ENCODE measurements at places on chromosomes 11 and 22.

GRCh38 chr22:27531782-27532530 lies 269.6 kb downstream of the MN1 start:
- no peak for DNase-seq

DNA sequence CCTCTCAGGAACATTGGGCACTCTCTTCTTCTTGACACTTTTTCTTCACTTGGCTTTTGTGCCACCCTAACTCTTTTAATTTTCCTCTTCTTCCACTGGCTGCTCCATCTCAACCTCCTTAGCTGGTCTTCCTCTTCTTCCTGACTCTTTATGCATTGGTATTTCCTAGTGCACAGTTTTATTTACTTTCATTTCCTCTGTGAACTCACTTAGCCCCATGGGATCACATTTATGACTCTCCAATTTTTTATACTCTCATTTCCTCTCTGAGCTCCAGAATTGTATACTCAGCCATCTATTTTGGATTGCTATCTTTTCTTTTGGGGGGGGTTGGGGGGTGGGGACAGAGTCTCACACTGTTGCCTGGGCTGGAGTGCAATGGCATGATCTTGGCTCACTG lies 38.5 kb upstream of the LARGE1 start:
- no peak for DNase-seq

DNA sequence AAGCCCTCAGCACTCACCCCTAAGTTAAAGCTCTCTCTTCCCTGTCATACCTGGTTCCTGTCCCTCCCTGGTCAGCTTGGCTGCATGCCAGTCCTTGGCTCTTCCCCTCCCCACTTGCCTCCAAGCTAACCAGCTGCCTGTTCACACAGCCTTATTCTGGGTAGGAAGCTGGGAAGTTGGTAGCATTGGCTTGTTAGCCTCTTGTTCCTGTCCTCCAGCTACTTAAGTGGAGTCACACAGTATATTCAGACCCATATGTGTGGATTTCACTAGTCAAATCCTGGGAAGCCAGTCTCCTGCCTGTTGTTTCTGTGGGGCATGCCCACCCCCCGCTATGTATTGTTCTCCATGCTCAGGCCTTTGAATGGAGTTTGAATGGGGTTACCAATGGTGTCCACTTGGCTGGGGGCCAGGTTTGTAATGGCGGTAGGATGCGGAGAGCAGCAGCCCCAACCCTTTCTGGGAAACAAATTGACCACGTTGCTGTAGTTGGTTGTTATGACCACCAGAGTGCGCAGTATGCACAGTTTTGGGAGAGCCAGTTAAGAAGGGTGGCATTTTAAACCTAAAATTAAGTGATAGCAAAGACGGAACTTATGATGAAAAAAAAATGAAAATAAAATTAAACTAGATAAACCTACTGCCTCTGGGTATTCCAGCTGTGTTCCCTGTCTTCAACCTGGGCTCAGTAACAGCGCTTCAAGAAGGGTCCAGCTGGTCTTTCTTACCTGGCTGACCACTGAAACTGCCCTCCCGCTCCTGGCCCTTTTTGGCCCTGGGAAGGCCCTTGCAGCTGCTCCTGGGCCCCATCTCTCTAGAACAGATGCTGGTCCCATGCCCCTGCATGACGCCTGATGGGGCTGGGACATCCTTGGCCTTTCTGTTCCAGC lies 10.7 kb upstream of the RPS3 start:
- peak; percentile 89 for DNase-seq

DNA sequence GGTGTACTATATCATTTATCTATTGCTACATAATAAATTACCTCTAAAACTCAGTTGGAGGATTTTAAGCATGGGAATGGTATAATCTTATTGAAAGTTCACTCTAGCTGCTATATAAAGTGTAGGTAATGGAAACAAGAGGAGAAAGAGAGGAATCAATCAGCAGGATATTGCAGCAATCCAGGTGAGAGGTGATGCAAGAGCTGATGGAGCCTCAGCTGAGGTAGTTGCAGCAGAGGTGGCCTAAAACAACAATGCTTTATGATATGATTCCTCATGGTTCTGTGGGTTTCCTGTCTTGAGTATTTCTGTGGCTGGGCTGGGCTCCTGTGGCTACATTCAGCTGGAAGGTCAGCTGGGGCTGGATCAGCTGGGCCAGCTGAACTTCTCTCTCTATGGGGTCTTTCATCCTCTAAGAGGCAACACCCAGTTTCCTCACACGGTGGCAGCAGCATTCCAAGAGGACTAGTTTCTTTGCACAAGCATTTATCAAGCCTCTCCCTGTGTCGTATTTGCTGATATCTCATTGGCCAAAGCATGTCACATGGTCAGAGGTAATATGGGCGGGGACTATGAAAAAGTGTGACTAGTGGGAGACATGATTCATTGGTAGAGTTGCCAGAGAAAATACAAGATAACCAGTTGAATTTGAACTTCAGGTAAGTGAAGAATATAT lies 135.4 kb upstream of the LARGE1 start:
- no peak for DNase-seq

DNA sequence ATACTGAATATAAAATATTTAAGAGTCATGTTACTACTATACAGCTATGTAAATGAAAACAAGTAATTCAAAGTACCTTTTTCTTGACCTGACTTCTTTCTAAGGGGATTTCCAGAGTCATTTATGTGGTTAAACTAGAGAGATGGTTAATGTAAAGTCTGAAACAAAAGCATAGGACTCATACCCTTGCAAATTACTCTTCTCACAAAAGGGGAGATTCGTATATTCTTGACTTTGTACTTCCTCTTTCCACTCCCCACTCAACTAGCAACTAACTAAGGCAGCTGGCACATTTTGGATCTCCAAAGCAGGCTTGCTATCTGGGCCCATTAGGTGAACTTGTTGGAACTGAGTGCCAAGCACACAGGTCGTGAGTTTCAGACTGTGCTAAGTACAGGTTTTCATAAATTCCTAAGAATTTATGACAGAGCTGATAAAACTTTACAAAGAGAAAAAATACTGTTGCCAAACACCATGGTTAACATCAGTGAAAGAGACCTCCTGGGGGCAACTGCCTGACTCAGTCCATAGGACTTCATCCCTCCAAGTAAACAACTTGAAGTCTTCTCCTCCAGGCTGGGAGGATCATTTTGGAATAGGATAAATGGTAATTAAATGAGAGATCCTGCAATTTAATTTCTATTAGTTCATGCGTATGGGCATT lies 77.0 kb upstream of the DDI1 start:
- DNase-seq = peak; percentile 25

DNA sequence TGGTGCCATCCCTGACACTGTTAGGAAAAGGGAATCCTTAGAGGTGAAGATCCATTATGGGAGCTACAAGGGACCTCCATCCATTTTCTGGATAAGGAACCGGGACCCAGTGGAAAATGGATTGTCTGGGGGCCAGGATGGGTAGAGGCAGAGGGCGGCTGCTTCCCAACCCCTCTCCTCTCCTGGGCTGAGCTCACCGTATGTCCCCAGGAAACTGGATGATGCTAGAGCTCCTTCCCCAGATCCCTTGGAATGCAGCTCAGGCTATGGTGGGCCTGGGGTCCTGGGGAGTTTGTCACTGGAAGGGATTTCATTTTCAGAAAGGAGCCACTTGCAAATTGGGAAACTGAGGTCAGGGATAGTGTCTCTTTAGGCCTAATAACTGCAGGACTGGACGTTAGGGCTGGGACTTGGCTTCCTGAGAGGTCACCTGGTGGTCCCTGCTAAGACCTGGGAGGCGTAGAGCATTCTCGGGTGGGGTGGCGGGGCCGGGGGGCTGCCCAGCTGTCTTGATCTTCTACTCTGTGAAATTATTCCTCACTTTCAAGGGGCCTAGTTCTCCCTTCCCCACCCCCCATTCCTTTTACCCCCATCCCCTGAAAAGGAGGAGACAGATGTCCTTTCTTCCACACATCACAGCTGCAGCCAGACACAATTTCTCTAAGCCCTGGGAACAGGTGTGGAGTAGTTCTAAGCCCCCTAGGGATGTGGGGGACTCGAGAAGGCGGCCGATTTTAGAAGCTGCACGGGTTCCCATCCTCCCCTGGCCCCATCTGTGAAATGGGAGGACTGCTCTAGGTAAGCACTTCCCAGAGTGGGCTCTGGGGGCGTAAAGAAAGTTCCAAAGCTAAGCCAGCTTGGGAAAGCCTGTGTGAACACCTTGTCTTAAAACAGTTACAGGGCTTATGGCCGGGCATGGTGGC lies 99.8 kb downstream of the PKNOX2 start:
- no peak for DNase-seq

DNA sequence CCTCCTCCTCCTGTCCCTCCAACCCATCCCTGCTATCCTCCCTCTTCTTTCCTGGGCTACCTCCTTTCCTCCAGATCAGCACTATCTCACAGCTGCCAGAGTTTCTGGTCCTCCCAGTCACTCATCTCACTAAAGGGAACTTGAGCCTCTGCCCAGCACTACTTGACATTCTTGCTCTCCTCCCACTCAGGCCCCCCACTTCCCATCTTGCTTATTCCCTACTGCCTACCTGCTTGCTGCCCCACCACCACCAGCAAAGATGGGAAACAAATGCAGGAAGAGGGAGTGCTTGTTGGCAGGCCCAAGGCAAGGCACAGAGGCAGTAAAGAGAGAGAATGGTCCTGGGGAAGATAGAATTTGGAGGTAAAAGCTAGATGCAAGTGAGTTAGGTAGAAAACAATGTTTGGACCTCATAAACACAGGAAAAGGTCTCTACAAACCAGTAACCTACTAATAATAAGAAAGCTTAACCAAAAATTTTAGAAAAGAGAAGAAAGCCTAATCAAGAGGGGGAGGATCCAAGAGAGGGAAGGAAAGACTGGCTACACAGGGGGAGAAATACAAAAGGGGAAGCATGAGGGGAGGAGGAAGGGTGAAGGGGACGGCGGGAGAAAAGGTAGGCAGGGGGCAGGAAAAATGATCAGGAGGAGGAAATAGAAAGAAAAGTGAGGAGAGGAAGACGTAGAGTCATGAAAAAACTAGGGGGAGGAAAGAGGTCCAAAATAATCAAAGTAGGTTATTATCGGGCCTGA lies 63.6 kb downstream of the PAK1 start:
- DNase-seq = peak; percentile 51

GRCh38 chr11:125242141-125242775 lies 77.7 kb downstream of the PKNOX2 start:
- DNase-seq = no peak

DNA sequence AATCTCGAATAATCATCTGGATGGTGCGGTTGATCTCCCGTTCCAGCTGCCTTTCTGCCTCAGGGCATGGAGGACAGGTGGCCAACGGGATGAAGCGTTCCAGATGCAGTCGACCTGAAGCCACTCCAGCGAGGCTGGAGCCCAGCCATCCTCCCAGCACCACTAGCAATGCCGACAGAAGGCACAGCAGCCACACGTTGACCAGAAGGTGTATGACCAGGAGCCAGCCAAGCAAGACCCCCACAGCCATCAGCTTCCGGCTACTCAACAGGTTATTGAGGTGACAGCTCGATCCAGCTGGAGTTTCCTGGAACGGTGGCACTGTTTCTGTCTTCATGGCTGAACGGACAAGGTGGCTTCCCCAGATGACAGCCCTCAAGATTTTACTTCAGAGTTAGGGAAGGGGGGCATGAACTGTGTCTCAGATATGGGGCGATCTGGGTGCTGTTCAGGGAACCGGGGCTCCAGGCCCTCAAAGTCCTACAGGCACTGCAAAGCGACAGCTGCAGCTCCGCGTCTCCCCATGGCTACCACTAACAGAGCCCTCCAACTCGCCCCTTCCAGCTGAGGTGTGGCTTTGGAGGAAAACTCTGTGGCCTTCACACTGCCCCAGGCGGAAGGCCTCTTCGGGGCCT lies 559 bp downstream of the SNX19 start:
- no peak for DNase-seq

GRCh38 chr11:1073261-1073724 lies 1.4 kb upstream of the MUC2 start:
- no peak for DNase-seq

- DNase-seq = no peak
These were observed 429 bp downstream of the VEGFB start for GRCh38 chr11:64234647-64235379.

GRCh38 chr11:45847911-45848316 lies 639 bp downstream of the CRY2 start:
- DNase-seq = peak; percentile 65

All from Kasumi-1 (cell line).